ENCODE measurements at places on chromosomes 2 and 18.

GRCh38 chr2:188788621-188789020, 185.6 kb upstream of the COL3A1 start:
- H3K4me1 ChIP-seq = peaks cover 5% of the 10 kb centered on the region
- DNase-seq = no peak
- no peak overlapping the region for H3K4me3 ChIP-seq
- no peak overlapping the region for H3K27ac ChIP-seq
- no peaks in the 10 kb centered on the region for H3K27me3 ChIP-seq
- no peaks in the 10 kb centered on the region for H3K36me3 ChIP-seq

DNA sequence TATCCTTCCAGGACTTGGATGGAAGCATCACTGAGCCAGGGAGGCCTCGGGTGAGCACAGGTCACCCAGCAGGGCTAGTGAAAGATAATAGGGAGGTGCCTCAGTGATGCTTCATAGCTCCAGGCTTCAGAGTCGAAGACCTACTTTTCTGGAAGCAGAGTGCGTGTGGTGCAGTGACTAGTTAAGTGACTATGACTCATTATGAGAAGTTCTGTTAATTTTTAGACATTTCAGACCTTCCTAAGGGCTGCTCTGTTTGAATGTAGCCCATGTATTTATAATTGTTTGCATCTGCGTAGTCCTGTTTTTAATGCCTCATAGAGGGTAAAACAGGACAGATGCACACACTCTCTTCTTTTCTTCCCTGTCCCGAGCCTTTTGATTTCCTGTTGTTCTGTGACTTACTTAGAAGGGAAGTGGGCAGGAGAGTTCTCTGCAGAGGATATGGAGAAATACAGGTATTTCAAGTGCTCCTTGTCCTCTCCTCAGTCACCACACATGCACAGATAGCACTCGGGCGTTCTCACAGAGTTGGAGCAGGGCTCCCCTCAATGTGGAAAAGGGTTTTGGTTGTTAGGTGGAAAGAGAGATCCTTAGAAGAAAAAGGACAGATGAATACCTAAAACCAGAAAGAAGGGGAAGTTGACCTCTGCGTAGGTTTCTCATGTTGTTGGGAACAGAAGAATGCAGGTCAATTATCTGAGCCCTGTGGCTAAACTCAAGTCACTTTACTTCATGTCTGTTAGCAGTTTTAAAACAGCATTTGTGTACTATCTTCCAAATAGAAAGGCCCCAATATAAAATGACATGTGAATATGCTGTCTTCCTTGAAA, 34.7 kb downstream of the RALB start:
- H3K36me3 ChIP-seq = peaks cover 6% of the 10 kb centered on the region
- H3K4me3 ChIP-seq = no peak overlapping the region
- H3K4me1 ChIP-seq = peaks cover 13% of the 10 kb centered on the region
- no peak for DNase-seq

DNA sequence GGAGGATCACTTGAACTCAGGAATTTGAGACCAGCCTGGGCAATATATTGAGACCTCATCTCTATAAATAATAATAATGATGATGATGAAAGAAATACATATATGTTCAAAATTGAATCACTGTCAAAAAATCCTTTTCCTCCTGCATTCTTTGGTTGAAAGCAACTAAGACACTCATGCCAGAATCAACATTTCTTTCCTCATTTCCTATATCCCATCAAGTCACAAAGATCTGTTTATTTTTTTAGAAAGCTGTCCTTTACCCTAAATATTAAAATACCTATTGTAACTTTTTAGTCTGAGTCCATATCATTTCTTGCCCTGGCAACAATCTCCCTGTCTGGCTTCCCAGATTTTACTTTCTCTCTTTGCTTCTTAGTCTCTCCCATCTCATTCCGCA, 31.8 kb upstream of the PPP4R3B start:
- H3K27me3 ChIP-seq = no peaks in the 10 kb centered on the region
- peaks cover 26% of the 10 kb centered on the region for H3K36me3 ChIP-seq
- DNase-seq = no peak
- no peak overlapping the region for H3K4me3 ChIP-seq

GRCh38 chr2:134932864-134933526, 14.4 kb downstream of the CCNT2 start:
- no peaks in the 10 kb centered on the region for H3K27me3 ChIP-seq
- H3K36me3 ChIP-seq = peaks cover 9% of the 10 kb centered on the region
- no peak overlapping the region for H3K27ac ChIP-seq
- H3K4me3 ChIP-seq = no peak overlapping the region
- no peak for DNase-seq

All from neural crest cell (in vitro differentiated cells).